ENCODE measurements at places on chromosomes 16 and 17.

DNA sequence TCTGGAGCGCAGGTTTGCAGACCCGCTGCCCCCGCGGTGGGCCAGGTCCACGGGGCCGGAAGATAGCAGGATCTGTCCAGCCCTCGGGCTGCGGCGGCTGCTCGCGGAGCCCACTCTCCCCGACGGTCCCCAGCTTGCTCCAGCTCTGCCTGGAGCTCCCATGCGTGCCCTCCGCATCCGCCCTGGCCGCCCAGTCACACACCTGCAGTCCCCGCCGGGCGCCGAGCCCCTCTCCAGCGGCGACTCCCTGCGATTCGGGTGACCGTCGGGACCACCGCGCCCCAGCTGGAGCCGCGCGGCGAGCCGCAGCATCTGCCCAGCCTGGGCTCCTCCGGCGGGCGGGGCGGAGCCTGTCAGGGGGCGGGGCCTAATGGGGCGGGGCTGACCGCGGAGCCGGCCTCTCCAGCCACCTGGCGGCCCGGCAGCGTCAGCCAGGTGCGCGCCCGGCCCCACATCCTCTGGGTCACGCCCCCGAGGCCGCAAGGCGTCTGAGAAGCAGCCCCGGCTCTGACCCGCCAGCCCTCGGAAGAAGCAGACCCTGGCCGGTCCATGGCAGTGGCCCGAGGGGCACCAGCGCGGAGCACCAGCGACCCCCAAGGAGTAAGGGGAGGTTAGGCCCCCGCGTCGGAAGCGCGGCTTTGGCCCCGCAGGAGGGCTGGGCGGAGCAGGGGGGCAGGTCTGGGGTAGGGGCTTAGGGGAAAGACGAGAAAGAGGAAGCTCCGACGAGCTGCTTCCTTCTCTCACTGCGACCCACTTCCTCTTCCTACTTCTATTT lies at the start of gene PIK3R5:
TSS of gene PIK3R5 (minus strand) at position 314 of the 775 bp plus-strand sequence. CDS start 54,213 bp downstream, outside the sequence.
- peak; percentile 92 for DNase-seq

GRCh38 chr16:4288148-4288921 lies 15.5 kb upstream of the TFAP4 start:
- peak; percentile 95 for DNase-seq

DNA sequence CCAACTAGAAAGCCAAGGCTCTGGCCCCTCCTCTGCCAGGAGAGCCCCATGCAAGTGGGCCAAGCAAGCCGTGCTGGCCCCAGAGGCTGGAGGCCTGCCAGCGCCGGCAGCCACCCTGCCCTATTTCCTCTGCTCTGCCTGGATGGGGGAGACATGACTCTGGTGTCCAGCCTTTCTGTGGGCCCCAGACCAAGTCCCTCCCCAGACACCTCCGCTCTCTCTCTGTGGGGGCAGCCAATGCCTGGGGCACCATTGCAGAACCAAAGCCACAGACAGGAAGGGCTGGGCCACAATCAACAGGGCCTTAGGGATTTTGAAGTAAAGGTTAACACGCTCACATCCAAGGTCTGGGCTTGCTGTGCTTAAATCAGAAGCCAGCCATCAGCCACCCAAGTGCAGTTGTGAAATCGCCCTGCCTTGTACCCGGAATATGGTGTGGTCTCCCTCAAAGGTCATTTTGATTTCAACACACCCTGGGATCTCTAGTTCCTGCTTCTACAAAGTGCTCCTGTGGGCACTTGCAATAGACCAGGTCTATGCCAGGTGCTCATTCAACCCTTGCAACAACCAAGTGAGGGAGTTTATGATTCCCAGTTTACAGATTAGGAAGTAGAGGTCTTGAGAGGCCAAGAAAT lies 63.5 kb upstream of the TEX2 start:
- no peak for DNase-seq

DNA sequence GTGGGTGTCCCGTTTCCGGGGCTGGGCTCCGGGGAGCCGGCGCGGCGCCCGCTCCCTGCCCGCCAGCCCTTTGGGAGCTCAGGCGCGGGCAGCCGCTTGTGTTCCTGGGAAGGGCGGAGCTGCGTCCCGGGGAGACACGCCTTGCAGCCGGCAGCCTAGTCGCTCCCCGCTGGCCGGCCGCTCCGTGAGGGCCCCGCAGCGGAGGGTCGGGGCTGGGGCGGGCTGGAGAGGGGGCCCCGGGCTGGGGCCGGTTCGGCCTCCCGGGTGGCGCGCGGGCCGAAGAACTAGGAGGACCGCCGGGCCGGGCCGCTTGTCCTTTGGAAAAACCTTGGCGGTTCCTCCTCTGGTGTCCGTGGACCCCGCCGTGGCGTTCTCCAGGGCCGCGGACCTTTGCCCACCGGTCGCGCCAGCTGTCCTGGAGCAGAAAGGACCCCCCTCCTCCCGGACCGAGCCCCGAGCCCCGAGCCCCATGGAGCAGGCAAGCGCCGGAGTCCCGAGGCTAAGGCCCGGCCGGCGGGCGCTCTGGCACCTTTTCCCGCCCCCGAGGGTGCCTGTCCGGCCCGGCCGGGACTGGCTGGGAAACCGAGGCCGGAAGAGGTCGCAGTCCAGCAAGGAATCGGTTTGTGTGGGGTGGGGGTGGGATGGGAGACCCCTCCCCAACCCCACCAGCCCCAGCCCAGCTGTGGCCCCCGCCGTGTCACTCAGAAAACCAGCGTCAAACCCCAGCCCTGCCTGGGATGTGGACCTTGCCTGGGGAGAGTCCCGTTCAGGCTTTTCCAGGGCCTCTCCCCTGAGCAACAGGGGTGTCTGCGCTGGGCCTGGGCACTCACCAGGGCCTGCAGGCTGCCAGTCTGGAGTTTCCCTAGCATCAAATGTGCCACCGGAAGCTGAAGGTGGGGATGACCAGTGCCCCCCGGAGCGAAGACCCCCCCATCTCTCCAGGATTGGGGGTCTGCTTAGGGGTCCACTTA lies 6.8 kb upstream of the TBC1D3B start:
- peak; percentile 82 for DNase-seq

DNA sequence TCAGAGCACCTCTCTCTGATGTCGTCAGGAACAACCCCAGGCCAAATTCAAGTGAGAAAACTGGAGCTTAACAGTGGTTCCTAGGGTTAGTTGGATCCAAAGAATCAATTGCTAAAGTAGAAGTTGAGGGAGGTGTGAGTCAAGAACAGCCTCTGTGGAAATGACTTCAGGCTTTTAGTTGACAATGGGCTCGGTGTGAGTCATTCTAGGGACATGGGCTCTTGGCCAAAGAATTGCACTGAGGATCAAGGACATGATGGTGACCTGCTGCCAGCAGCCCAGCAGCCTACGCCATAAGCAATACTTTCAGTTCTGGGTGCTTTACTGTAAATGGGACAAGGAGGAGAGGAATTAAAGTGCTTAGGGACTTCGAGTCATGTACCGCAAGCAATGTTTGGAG lies 32.1 kb upstream of the SMURF2 start:
- DNase-seq = no peak

DNA sequence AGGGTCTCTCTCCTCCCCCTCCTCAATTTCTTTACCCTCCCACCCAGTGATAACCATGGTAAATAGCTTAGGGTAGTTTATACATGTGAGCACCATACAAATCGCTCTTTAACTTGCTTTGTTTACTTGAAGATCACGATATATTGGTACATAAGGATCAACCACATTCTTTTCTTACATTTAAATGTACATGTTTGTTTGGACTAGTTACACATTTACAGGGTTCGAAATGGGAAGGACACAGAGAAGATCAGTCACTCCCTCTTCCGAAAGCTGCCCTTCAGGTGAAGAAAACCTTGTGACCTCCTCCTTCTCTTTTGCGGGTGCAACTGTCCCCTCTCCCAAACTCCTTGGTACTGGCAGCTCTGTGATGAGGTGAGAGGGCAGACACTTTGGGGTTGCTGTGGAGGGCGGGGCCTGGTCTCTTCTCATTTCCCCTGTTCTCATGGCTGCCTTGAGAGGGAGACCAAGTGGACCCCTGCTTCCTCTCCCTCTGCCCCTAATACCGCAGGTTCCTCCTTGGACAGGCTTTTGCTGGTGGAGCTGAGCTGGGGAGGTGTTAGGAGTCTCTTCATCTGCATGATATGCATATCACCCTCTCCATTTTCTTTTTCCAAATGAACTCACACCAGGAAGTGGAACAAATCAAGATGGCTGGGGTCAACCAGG lies 4.7 kb upstream of the PIK3R6 start:
- DNase-seq = no peak

- DNase-seq = no peak
Measured at GRCh38 chr17:50629902-50630301, 4.8 kb upstream of the ABCC3 start.

DNA sequence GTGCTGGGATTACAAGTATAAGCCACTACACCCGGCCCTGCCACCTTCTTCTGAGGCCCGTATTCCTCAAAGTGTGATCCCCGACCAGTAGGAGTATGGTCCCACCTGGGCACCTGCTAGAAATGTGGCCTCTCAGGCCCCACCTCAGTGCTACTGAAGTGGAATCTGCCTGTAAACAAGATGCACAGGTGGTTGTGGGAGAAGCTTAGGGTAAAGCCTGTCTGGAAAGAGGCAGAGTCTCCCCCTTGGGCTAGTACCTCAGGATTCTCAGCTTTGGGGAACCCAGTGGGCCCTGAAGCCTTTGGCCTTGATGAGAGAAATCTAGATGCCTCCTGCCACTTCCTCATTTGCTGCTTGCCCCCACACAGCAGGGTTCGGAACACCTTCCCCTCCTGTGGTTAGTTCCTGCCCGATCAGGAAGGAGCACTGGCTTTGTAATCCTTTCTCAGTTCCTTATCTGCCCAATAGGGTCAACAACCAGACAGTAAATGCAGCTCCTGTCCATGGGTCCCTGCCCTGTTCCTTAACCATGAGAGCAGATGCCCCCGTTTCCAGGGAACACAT lies 25.2 kb downstream of the TK2 start:
- no peak for DNase-seq

DNA sequence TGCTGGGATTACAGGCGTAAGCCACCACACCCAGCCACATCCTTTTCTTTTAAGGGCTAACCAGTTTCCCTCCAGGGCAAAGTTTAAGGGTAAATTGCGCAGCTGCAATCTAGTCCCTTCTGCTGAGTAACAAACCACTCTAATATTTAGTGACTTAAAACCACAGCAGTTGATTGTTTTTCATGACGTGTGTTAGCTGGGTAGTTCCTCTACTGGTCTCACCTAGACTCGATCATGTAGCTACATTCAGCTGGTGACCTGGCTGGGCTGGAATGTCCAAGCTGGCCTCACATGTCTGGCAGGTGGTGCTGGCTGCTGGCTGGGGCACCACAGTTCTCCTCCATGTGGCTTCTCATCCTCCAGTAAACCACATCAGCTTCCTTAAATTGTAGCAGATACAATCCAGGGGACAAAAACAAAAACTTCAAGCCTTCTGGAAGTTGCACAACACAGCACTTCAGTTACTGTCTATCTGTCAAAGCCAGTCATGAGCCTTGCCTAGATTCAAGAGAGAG lies 75.5 kb downstream of the GPRC5B start:
- no peak for DNase-seq

- no peak for DNase-seq
Measured at GRCh38 chr17:42700586-42701289, 18.4 kb downstream of the CNTNAP1 start.

- DNase-seq = no peak
Measured at GRCh38 chr16:52488837-52489289, 58.1 kb downstream of the TOX3 start.

- peak; percentile 96 for DNase-seq
Measured at GRCh38 chr16:89290887-89291286, 73.4 kb downstream of the ZNF778 start.

DNA sequence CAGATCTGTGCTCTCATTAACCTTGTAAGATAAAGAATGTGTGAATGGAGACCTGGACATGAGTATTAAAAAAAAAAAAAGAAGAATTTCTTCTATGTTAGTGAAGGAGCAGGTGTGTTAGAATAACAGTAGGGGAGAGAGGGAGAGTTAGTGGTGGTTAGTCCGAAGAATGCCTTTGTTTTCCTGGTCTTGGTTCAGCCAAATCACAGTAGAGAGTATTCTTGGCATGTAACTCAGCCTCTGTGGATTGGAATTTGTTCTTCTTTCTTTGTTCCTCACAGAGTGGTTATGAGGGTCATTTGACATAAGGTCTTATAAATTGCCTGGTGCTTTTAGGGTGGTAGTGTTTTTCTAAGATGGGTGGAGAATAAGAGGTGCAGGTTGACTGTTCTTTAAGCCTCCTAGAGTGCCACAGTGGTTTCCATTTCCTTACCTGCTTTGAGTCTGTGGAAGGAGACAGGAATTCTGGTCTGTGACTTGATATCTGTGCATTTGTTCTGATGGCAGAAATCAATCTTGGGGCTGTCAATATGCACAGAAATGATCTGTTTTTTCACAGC lies 17.6 kb downstream of the NUP93 start:
- DNase-seq = no peak

GRCh38 chr16:2848933-2849725 lies 8.8 kb downstream of the PRSS22 start:
- no peak for DNase-seq

- no peak for DNase-seq
Measured at GRCh38 chr17:2549392-2550211, 37.9 kb upstream of the METTL16 start.

DNA sequence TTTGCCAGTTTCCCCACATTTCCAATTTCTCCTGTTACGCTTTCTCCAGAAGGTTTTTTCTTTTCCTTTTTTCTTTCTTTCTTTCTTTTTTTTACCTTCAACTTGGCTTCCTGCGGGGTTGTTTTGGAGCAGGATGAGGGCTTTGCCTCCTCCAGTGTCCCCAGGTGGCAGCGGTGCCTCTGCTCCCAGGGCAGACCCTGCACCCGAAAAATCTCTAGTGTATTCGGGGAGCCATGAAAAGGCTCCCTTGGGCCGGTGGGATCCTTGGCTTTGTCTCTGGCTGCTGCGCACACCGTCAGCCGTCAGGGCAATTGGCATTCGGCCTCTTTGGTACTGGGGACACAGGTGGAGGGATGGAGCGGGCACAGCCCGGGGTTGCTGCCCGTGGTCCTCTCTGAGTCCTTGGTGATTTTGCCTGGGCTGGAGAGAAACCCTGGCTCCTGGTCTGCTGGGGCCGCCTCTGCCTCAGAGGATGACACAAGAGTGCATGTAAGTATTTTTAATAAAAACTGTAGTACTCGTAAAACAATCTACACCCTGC lies 846 bp downstream of the ITGB3 start:
- no peak for DNase-seq

GRCh38 chr16:89485701-89486246 lies 4.6 kb downstream of the ANKRD11 start:
- no peak for DNase-seq

All from WTC11 (cell line).